Urinary bladder (tissue), 4 donors: ENCODE measurements at places on chromosomes 5 and 9. TPM values are rescaled to one million over a fixed set of nuclear protein-coding genes. Genes with fewer than 3 reads are reported as not detected.

The SOWAHA gene
- 0.65 TPM for polyA plus RNA-seq

GRCh38 chr5:87022415-87022814 lies 245.3 kb upstream of the RASA1 start:
- DNase-seq: no peak

DNA sequence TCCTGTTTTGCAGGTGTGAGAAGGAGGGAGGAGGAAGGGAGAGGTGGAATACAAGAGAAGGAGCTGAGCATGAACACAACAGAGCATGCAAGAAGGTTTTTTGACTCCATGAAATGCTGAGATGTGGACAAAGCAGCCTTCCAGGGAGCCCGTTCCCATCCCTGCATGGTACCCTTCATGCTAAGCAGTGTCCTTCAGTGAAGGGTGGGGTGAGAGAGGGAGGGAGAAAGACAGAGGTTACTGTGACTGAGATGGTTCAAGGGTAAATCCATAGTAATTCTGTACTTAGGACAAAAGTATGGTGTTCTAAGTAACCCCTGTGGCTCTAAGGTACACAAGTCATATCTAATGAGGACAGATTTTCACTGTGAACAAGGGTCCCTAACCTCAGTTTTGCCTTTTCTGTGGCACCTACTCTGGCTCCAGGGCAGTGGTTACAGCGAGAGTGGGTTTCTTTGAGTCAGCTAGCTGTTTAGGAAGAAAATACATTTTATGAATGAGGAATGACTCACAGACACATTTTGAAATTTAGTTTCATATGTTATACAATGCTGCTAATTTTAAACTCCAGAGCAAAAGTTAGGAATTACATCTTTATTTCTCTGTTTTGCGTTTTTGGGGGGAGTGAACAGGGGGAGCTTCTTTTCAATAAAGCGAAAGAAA lies 184.9 kb upstream of the SLC12A2 start:
- no peak for DNase-seq

DNA sequence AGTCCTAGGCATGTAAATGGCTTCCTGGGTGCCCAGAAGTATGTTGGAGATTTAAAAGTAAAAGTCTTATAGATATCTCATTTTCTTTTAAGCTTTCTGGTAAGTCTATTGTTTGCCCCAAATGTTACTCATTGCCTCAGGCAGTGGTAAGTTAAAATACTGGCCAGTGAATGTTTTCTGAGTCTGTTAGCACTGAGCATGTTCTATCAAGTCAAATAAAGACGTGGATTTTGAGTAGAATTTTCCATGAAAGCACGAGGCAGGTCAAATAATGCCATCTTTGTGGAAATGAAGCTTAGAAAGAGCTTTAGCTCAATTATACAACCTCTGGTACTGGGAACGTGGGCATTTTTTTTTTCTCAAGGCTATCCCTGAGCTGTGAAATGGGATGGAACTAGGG lies 651.3 kb upstream of the ACO1 start:
- DNase-seq: no peak

- DNase-seq: no peak
Measured at GRCh38 chr9:82613498-82613897, 449.4 kb downstream of the RASEF start.
